ENCODE measurements at places on chromosomes 16 and 17. TPM values are rescaled to one million over a fixed set of nuclear protein-coding genes. Genes with fewer than 3 reads are reported as not detected.
A peak's percentile ranks its signal among the peaks of the same experiment; 100 is the strongest.

DNA sequence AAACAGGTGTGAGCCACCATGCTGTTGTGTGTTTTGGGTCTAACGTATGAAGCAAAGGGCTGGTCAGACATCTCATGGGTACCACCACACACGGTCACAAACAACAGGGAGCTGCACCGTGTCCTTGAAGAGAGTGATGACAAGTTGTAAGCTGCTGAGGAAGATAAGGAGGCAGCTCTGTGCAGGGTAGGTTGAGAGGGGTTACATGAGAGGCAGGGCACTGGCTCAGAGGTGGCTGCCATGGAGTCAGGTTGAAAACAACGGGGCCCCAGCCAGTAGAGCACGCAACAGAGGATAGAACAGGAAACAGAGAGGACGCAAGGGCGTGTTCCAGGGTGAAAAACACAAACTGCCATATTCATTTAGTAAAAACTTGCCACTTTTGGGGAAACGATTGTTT is 52.2 kb downstream of the TRARG1 start:
- DNase-seq = no peak

GRCh38 chr17:35051183-35051578 is 12.3 kb downstream of the RFFL start:
- DNase-seq = peak; percentile 12

GRCh38 chr17:27579304-27579703 is 51.7 kb upstream of the LGALS9 start:
- DNase-seq = no peak

DNA sequence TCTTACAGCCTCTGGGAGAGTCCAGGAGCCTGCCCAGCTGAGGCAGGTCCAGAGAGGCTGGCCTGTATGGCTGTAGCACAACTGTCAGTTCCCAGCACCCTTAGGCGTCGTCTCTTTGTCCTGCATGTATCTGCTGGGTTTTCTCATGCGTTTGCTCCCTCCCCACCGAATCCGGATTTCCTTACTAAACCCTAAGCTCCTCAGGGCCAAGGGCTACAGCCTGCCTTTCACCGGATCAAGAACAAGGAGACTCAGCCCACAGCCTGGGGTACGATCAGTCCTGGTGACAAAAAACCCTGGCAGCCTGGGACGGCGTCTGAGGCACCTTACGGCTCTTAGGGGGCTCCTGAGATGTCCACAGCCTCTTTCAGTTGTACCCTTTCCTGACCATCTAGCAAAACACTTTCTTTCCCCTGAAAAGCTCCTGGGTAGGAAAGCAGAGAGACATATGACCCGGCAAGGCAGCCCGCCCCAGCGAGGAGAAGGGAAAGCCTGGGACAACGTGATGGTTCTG is 12.2 kb downstream of the HIC1 start:
- no peak for DNase-seq

DNA sequence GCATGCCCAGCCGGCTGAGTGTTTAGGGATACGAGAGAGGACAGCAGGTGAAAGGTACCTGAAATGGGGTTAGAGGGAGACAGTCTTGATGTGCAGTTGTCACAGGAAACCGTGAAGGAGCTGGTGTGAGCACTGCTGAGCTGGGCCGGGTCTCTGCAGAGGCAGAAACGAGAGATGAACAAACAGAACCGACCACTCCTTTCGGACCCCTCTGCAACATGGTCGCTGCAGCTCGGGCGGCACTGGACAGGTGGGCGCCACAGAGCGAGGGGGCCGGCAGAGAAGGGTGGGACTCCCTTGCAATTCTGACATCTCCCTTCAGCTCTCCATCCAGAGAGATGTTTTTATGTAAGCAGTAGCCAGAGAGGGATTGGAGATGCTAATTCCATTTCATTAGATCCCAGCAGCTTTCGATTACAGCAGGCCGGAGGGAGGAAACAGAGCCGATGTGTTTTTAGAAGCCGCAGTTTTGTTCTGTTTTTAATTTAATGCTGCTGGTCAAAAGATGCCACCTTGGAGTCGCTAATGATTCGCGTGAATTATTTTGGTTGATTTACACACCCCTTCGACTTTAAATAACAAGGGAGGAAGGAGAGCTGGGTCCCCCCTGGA is 86.3 kb upstream of the RPL38 start:
- no peak for DNase-seq

- DNase-seq = peak; percentile 45
These were observed 94.8 kb upstream of the DNAH17 start for GRCh38 chr17:78672005-78672404.

DNA sequence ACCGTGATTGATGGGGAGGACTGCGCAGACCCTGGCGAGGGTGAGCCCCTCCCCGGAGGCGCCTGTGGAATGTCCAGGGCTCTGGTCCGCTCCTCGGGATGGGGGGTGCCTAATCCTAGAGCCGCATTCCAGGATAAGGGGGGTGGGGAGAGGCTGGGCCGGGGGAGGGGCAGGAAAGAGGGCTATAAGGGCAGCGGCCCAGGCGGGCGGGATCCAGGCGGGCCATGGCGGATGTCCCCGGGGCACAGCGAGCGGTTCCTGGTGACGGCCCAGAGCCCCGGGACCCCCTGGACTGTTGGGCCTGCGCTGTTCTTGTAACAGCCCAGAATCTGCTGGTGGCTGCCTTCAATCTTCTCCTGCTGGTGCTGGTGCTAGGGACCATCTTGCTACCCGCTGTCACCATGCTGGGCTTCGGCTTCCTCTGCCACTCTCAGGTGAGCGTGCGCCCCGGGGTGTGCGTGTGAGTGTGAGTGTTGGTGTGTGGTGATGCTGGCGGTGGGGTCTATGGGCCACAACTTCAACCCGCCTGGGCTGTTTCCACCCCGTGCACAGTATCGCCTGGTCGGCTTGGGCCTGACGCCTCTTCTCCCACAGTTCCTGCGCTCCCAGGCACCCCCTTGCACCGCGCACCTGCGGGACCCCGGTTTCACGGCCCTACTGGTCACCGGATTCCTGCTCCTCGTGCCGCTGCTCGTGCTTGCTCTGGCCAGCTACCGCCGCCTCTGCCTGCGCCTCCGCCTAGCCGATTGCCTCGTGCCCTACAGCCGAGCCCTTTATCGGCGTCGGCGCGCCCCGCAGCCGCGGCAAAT is at the start of gene TMEM88:
Gene TMEM88 (plus strand): TSS at position 216 of the 809 bp plus-strand sequence. CDS start 9 bp downstream, at position 225.
- no peak for DNase-seq

DNA sequence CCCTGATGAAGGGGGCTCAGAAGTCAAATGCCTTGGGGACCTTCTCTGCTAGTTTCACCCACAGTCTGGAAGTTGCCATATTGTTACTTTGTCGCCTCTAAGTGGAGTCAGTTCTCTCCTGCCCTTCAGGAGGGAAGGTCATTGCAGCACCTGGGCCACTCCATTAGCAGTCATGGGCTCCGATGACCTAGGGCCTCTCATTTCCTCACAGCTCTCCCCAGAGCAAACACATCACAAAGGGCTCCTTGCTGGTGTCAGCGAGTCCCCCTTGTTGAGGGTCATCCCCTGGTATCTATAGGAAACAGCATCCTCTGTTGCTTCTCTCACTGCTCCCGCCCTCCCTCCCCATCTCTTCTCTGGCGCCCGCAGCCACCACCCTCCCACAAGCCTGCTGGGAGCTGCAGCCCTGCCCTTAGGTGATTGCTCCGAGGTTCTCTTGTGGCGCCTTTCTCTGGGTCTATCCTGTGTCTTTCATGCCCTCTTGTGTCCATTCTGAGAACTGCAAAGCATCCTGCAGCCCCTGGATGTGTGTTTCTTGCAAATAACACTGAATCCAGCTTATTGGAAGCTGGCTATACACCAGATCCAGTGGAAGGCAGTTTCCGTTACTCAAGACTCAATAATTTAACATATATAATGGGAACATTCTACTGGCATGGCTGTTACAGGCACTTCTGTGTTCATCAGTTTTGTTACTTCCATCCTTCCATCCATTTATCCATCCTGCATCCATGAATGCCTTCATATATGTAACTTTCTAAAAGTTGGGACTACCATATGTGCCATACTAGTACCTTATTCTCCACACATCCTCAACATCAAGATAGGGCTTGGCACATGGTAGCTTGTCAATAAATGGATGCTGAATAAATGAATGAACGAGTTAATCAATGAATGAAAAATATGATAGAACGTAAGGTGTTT is 21.2 kb downstream of the PDILT start:
- DNase-seq = peak; percentile 55

DNA sequence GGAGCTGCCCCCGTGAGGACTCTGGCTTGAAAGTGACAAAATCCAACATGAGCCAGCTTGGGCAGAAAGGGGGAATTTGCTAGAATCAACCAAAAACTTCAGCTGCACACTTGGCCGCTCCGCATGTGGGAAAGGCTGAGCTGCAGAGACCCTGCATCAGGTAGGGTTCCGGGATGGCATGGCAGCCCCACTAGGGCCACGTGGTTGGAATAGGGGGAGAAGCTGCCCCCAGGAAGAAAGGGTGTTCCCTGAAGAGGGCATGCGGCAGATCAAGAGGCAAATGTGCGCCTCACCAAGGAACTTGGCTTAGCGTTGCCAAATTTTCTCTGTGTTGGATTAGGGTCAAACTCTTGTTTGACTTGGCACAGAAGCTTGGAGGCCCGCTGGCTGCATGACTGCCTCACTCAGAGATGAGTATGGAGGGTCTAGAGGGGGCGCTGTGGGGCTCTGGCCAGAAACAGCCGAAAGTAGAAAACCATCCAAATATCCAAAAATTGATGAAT is 29.2 kb upstream of the WFIKKN2 start:
- no peak for DNase-seq

DNA sequence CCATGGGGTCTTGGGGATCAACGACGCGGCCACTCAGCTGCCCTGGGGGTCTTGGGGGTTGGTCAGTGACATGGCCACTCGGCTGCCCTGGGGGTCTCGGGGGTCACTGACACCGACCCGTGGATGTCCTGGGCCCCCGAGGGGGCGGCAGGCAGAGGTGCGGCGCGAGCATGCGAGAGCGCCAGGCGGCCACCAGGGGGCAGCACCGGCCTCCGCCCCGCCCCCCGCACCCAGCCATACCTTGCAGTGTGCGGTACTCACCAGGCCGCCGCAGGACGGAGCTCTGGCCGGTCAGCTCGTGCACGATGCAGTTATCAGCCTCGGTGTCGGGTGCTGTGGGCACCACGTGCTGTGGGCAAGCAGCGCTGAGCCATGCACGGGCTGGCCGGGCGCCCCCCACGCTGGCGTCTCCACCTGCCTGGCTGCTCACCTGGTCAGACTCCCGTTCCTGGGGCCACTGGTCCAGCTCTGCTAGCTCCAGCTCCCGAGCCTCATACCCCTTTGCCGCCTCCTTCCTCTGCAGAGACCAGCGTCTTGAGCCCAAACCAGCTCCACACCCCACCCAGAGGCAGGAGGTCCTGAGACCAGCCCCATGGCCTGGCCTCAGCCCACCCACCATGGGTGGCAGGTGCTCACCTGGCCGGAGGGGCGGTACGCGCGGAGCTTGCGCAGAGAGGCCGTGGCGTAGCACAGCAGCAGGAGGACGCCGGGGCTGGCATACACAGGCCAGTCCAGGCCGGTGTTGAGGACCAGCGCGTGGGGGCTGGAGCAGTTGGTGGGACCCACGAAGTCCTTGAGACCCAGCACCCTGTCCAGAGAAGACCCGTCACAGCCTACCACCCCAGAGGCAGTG is 31.2 kb downstream of the CTU2 start:
- peak; percentile 45 for DNase-seq

DNA sequence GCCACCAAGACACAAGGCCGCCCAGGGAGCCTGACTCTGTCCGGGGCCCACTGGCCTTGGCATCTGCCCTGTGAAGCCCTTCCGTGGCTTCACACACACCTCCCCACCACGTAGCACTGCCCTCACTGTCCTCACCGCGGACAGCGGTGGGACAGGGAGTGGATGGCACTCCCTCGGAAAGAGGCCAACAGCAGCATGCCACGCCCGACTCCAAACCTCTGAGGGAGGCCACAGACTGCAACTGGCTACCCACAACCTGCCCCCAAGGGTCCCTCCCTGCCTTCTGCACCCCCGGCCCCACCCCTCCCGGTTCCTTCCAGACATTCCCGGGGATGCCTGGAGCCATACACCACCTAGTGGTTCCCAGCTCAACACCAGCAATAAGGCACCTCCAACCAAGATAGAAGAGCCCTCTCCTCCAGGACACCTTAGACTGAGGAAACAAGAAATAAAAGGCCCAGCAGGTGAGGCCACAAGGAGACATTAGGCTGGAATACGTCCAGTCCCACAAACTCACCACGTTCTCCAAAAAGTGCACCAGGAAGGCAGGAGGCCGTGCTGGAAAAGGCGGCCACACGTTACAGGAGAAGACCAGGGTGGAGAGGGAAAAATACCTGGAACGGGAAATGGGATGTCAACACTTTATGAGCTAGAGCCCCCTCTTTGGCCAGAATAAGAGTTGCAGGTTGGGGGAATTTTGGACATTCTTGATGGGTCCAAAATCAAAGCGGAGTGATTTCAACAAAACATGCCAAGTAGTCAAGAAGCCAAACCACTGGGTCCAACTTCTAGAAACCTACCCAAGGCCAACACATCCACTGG is 310.0 kb downstream of the SOX9 start:
- DNase-seq = no peak

- no peak for DNase-seq
These were observed 6.6 kb downstream of the UTS2R start for GRCh38 chr17:82377924-82378740.

DNA sequence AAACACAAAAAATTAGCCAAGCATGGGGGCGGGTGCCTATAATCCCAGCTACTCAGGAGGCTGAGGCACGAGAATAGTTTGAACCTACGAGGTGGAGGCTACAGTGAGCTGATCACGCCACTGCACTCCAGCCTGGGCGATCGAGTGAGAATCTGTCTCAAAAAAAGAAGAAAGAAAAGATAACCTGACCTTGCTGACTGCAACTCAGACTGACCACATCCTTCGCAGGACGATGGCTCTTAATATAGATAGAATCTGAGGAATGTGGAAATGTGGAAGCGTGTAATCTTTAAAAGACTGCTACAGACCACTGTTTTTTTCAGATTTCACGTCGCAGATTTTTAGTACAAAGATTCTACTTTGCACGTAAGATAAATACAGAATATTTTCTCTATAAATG is 37.8 kb downstream of the KLHDC4 start:
- no peak for DNase-seq

DNA sequence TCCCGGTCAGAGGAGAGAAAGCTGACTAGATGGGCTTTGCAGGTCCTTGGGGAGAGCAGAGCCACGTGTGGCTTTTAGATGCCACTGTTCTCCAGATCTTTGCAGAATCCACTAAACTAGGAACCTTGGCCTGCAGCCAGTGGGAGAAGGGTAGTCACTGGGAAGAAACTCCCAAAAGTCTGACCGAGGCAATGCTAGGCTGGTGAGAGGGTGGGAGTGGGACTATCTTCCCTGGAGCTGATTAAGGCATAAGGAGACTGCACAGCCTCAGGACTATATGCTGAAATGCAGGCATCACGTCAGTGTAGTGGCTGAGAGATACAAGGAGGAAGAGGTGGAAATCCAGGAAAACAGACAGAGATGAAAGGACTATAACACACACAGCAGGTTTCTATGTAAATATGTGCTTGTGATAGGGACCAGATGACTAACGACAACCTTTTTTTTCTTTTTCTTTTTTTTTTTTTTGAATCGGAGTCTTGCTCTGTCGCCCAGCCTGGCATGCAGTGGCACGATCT is 2.2 kb upstream of the GSDMA start:
- no peak for DNase-seq

Gene QPRT
- under 0.01 TPM for total RNA-seq

Gene CENPX
- 33.8 TPM for total RNA-seq

Gene ASGR1
- 0.38 TPM for total RNA-seq

Gene ADAM11
- total RNA-seq = 0.53 TPM

Gene TP53
- total RNA-seq = 9.2 TPM

Gene HSD17B1
- total RNA-seq = 7.4 TPM

Gene SLC38A7
- 23.4 TPM for total RNA-seq

Gene PIK3R5
- total RNA-seq = not detected

Gene SLC16A11
- 0.38 TPM for total RNA-seq
